ENCODE measurements at places on chromosomes 5 and 9.

DNA sequence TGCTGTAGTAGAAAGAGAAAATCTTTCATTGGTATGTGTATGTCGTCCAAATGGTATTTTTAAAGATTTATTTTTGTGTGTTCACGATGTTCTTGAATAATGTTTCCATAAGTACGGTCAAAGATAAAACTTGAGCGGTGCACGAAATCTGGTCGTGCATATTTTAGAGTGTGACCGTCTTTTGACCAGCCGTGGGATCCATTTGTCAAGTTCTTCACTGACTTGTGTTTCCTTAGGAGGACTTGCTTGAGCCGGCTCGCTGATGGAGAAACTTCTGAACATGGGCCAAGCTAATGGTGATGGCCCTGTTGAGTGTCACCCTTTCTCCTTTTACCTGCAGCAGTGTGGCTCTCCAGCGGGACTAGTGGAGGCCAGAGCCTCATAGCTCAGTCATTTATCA, 11.1 kb upstream of the STC2 start:
- no peak for DNase-seq

DNA sequence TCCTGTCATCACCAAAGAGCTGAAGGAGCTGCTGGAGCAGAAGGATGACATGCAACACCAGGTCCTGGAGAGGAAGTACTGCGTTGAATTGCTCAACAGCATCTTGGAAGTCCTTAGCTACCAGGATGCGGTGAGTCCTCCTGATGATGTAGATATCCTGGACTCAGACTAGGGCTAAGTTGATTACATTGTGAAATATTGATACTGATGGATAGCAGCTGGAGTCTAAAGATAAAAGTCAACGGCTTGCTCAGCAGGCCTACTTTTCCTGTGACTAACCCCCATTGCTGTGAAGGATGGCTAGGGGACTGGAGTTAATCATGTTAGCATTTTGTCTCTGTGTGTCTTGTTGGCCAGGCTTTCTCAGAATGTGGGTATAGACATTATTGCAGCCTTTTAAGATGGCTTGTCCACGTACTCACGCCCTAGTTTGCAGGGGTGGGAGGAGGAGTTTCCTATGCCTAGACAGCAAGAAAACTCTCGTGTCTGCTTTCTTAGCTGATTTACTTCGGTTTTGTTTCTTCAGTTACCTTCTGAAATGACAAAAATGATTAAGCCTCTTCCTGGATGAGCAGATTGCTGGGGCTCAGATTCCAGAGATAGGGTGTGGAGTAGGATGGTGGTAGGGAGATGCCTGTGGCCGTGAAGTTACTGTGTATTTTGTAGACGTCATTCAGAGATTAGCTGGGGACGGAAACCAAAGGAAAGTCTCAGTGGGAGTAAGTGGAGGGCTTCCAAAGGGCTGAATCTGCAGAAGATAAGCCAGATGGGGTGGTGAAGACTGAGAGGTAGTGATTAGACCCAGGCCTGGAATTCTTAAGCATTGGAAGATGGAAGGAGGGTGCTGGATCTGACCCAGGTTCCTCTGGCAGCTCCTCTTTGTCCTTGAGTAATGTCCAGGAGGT, 166.3 kb downstream of the DOCK2 start:
- no peak for DNase-seq

DNA sequence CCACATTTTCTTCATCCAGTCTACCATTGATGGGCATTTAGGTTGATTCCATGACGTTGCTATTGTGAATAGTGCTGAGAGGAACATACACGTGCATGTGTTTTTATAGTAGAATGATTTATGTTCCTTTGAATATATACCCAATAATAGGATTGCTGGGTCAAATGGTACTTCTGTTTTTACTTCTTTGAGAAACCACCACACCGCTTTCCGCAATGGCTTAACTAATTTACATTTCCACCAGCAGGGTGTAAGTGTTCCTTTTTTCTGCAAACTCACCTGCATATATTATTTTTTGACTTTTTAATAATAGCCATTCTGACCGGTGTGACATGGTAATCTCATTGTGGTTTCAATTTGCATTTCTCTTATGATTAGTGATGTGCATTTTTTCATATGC, 82.2 kb upstream of the RFX3 start:
- no peak for DNase-seq

- DNase-seq = no peak
These were observed 180.2 kb downstream of the RASEF start for GRCh38 chr9:82882748-82883147.

- DNase-seq = no peak
These were observed 20.3 kb downstream of the AOPEP start for GRCh38 chr9:94746541-94747370.

GRCh38 chr5:138967791-138968448, 92.8 kb upstream of the LRRTM2 start:
- DNase-seq = peak; percentile 78
